ENCODE measurements at places on chromosomes 3 and 15.

GRCh38 chr3:15063656-15064286 is 1.3 kb downstream of the MRPS25 start:
- no peak for DNase-seq

GRCh38 chr15:101115393-101115785 is 136.5 kb downstream of the CHSY1 start:
- no peak for DNase-seq

DNA sequence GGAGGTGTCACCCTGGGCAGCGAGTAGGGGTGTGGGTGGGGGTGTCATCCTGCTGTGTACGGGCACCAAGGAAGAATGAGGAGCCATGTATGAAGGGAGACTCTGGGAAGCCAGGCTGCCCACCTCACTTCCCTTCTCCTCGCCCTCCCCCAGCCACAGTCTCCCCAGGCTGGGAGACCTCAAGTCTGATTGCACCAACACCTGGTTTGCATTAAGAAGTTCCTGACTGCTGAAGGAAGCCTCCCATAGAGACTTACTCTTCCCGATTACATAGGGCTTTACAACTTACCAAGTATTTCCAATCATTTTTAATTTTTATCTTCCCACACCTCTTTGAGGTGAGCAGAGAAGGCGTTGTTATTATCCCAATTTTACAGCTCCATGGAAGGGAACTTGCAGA is 29.5 kb upstream of the SMAD3 start:
- DNase-seq: peak; percentile 55

GRCh38 chr15:78077053-78077870 is at the start of gene TBC1D2B:
Gene TBC1D2B, minus strand, starts transcription at chr15:78077711. Its CDS starts 59 bp downstream, at chr15:78077652.
- peak; percentile 76 for DNase-seq

GRCh38 chr15:65948383-65948782 is 79.1 kb downstream of the RAB11A start:
- no peak for DNase-seq

GRCh38 chr15:50828610-50829206 is 63.2 kb upstream of the SPPL2A start:
- DNase-seq: peak; percentile 78

- DNase-seq: no peak
Observed at GRCh38 chr3:129424185-129424841, 4.1 kb downstream of the EFCAB12 start.

Measured in A673 (cell line).